ENCODE measurements at places on chromosomes 1 and 21.

DNA sequence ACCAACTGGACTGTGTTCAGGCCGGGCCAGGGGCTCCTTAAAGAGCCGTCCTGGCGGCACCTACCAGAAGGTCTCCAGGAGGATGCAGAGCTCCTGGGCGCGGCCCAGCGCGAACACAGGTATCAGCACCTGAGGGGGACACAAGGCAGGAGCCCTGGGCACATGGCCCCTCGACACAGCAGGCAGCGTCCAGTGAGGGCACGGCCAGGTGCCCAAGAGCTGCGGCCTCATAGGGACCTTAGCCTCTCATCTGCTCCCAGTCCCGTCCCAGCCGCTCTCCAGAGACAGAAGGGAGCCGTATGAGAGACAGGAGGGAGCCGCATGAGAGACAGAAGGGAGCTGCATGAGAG, 5.8 kb downstream of the PUSL1 start:
- DNase-seq: no peak

- DNase-seq: no peak
Observed at GRCh38 chr1:159170639-159171038, 776 bp upstream of the CADM3 start.

- no peak for DNase-seq
Observed at GRCh38 chr1:65792669-65793358, at the start of gene PDE4B. Gene PDE4B, plus strand, starts transcription at chr1:65792895.

- no peak for DNase-seq
Observed at GRCh38 chr1:108819878-108820277, 37.0 kb downstream of the AKNAD1 start.
